ENCODE measurements at places on chromosomes 1 and 21.

DNA sequence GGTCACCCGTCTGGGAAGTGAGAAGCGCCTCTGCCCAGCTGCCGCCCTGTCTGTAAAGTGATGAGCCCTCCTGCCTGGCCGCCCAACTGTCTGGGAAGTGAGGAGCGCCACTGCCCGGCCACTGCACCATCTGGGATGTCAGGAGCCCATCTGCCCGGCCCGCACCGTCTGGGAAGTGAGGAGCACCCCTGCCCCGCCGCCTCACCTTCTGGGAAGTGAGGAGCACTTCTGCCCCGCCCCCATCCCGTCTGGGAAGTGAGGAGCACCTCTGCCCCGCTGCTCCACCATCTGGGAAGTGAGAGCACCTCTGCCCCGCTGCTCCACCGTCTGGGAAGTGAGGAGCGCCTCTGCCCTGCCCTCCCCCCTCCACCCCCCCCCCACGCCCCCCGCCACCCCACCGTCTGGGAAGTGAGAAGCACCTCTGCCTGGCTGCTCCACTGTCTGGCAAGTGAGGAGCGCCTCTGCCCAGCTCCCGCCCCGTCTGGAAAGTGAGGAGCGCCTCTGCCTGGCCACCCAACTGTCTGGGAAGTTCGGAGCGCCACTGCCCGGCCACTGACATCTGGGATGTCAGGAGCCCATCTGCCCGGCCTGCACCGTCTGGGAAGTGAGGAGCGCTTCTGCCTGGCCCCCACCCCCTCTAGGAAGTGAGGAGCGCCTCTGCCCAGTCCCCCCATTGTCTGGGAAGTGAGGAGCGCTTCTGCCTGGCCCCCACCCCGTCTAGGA is 4.5 kb upstream of the ZZZ3 start:
- DNase-seq = no peak

GRCh38 chr1:23097316-23097715 is 71.3 kb downstream of the LUZP1 start:
- no peak for DNase-seq

- no peak for DNase-seq
Observed at GRCh38 chr1:86016076-86016759, 140.4 kb downstream of the COL24A1 start.

GRCh38 chr21:32519945-32520874 is 65.1 kb downstream of the TCP10L start:
- no peak for DNase-seq
